ENCODE measurements at places on chromosomes 5 and 9.

- DNase-seq = no peak
These were observed 157.0 kb downstream of the SH3GL2 start for GRCh38 chr9:17735859-17736258.

DNA sequence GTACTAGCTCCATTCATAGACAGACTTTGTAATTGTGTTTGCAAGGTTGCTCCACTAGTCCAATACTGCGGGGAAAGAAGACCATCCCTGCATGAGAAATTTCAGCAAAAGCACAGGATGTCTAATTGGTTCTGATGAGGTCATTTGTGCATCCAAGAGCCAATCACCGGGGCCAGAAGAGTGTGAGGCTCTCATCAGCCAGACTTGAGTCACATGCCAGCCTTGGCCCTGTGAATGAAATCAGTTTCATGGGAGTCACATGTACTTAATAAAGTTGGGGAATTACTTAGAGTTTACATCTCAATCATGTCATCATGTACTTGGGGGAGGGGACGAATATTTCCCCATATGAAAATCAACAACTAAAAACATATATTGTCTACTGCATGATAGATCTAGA is 1236.0 kb downstream of the MAT2B start:
- no peak for DNase-seq

DNA sequence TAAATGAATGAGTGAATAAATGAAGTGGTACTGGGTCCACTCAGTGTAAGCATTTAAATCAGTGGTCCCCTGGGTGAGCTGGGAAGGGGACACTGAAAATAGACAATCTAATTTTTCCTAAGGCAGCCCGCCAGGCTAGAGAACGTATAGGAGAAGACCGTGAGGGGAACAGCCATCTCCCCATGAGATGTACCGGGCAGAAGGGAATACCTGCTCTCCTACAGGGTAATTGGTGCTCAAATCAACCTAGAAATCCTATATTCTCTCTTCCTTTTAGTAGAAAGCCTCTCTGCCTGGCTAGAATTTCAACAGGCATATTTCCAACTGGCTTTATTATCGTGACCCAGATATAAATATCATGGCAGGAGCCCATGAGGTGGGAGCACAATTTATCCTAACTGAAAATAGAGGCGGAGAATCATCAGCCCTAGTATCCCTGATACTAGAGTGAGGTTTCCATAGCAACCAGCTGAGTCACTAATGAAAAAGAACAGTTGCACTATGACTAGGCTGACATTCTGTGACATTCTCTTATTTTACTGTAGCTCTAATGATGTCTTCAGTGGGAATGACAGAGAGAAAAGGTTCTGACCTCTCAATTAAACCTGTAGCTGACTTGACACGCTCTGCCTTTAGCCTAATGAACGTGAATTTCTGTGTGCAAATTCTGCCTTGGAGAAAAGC is 96.5 kb upstream of the CAST start:
- no peak for DNase-seq

GRCh38 chr5:141866096-141866495 is 12.1 kb downstream of the PCDH1 start:
- DNase-seq = peak; percentile 80

DNA sequence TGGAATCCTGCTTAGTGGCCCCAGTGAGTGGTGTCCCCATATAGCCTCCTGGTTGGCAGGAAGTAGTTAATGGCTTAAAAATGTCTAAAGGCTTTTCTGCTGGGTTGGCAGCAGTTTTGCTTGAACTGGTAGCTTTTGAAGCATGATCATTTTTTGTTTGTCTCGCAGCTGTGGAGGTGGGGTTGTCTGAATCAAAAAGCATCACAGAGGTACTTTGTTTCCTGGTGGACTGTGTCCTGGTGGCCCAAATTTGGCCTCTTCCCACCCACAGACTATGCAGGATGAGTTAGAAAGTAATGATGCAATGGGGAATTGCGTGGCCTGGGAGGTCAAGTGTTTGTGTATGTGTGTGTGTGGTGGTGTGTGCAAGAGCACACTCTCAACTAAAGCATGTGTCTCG is 322.7 kb downstream of the ARHGEF28 start:
- no peak for DNase-seq

All from NCI-H510A treated with DMSO at 0.1 percent for 48 hours (cell line).